ENCODE measurements at places on chromosomes 4 and X. TPM values are rescaled to one million over a fixed set of nuclear protein-coding genes. Genes with fewer than 3 reads are reported as not detected.

DNA sequence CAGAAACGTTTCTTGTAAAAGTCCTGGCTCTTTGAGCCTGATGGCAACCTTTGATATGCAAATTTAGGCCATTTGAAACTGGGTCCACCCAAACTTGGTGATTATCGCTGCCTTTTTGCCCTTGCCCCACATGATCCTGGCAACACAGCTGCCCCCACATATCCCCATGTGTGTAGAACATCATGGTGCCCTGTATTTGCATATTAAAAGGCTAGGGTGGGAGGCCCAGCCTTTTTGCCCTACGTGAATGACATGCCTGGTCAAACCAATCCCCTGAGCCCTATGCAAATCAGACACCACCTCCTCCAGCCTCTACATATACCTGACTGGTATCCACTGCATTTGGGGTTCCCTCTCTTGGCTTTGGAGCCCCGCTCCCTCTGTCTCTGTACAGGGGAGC, 202.4 kb downstream of the MAB21L2 start:
- DNase-seq, result no peak

- no peak for DNase-seq
Measured at GRCh38 chr4:42995343-42995944, 102.9 kb downstream of the GRXCR1 start.

DNA sequence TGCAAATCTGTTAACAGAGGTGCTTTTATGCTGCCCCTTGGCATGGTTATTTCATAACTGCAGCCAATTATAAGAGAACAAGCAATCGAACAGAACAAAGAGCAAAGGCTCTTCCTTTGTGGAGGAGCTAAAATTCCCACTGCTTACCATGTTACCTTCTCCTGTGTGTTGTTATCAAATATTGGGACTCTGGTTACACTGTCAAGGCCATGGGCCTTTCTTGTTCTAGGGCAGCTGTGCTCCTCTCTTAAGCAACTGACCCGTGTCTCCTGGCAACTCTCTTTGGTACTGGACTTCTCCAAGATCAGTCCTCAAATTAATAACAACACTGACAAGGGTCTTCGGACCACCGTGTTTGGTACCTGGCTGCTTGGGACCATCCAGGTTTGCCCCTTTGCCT, 12.1 kb upstream of the OPN1LW start:
- no peak for DNase-seq

The CT83 gene
- total RNA-seq, result not detected

The EIF2S3 gene
- total RNA-seq, result 76.3 TPM

Data from tibial nerve (tissue), 4 donors.